Naive thymus-derived CD8-positive, alpha-beta T cell (primary cell): ENCODE measurements at places on chromosomes 3 and 15.

DNA sequence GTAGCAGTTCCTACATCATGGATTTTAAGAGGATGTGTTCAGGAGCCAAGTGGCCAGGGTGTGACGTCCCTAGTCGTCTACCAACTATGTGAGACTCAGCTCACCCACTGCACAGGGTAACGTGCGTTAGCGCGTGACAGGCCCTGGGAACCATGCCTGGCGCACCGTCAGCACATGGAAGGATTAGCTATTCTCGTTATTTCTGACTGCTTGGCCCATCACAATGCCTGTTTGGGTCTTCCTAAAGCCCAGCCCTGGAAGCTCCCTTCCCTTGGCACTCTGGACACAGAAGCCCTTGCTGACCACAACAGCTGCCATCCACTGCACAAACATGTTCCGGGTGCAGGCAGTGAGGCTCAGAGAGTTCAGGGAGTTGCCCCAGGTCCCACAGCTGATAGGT is 91.0 kb upstream of the RPL32 start:
- no peak for DNase-seq

GRCh38 chr3:63966871-63967270 is 54.7 kb upstream of the SCAANT1 start:
- no peak for DNase-seq

- no peak for DNase-seq
Measured at GRCh38 chr3:191008074-191008473, 145.6 kb upstream of the GMNC start.

GRCh38 chr3:89179355-89180001 is 72.1 kb downstream of the EPHA3 start:
- no peak for DNase-seq

GRCh38 chr15:98888820-98889479 is 118.6 kb downstream of the PGPEP1L start:
- DNase-seq, result no peak

GRCh38 chr3:117752984-117753717 is 1043.6 kb downstream of the TUSC7 start:
- DNase-seq, result no peak

- DNase-seq, result no peak
Measured at GRCh38 chr15:75584121-75584520, 5.0 kb upstream of the PTPN9 start.
